ENCODE measurements at places on chromosomes 7 and 10. TPM values are rescaled to one million over a fixed set of nuclear protein-coding genes. Genes with fewer than 3 reads are reported as not detected.

DNA sequence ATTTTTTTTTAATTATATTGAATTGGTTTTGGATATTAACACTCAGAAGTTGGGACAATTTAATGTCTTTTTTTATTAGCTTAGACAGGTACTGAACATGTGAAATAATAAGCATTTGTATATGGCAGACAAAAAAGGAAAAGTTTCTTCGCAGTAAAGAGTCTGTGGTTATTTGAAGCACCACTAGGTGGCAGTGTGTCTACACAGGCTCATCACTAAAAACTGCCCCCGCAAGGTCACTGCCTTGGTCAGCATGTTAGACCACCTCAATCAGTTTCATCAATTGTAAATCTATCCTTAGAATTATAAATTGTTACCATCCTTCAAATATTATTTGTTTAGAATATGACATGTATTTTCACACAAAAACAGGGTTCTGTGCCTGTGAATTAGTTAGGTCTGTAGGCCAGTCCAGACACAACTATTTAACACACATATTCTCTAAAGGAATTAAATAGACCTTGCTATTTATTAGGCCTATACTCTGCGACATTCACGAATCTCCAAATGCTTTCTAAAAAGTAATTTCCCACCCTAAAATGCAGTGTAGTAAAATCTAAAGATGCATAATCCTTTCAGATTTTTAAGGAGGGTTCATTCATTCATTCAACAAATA lies 17.0 kb downstream of the PNLIPRP3 start:
- no peak for DNase-seq

DNA sequence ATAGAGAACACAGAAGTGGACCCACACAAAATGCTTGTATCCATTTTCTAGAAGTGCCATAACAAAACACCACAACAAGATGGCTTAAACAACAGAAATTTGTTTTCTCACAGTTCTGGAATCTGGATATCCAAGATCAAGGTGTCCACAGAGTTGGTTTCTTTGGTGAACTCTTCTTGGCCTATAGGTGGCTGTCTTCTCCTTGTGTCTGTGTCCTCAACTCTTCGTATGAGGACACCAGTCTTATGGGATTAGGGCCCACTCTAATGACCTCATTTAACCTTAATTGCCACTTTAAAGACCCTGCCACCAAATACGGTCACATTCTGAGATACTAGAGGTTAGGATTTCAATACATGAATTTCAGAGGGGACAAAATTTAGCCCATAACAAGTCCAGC lies 30.8 kb upstream of the C10orf71 start:
- no peak for DNase-seq

DNA sequence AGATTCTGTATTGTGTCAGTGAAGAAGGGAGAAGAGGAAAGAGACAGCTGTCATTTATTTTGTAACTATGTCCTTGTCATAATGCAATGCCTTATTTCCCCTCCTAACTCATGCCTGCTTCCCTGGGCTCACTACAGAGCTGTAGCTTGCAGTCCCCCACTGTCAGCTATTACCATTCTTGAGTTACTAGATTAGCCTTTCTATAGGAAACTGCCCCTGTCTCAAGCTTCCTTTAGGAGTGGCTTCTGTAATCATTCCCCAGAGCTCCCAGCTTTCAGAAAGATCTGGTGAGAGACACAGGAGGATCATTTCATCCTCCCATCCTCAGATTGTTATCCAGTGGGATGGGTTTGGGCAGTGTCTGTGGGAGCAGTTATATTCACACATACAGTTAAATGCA lies 32.4 kb upstream of the SMKR1 start:
- no peak for DNase-seq

DNA sequence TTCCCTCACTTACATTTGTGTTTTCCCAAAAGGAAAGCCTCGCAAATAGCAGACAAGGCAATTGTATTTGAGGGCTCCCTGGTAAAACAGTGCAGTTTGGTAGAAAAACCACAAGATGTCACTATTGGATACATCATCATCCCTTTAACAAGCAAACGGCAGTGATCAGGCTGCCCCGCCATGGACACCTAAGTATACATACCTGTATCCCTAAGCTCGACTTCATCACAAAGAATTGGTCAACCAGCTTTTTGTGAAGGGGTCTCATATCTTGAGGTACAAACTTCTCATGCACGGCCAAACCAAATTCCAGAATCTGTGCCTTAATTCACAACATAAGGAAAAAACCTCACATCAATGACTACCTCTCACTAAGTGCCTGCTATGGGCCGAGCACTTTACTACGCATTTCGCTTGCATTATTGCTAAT lies 179.5 kb upstream of the IMMP2L start:
- DNase-seq = peak; percentile 40

DNA sequence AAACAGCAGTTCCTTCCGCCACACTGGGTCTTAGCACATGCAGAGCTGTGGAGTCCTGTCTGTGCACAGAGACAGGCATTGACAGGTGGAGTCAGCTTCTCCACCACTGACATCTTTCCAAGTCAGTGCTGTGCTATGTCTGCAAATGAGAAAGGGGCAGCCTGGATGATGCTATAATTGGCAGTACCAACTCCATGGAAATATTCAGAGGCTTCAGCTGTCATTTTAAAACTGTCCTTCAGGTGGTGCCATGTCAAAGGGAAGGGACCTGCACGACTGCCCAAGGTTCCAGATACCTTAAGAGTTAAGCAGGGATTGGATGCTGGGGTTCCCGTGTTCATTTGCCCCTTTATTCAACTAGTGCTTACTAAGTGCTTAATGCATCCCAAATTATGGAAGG lies 258.0 kb upstream of the PRKCQ start:
- DNase-seq = no peak

DNA sequence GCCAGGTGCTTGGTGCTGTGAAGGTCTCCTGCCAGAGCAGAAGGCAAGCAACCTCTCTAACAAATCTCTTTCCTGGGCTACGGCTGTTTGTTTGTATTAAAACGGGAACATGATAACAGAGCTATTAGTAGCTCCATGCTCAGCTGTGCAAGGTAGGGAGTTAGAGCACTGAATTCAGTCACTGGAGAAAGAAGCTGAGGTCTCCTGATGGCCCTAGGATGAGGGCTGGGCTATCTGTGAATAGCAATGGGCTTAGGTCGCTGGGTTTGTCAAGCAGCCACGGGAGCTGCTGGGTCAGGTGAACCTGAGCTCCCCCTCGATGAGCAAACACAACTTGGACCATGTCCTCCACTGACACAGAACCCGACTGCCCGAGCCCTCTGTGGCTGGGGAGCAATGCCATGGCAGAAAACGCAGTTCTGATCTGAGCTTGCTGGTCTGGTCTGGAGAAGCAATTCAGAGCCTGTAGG lies 24.4 kb downstream of the TACC2 start:
- no peak for DNase-seq

- DNase-seq = no peak
Measured at GRCh38 chr7:76394957-76395356, 14.5 kb downstream of the SSC4D start.

DNA sequence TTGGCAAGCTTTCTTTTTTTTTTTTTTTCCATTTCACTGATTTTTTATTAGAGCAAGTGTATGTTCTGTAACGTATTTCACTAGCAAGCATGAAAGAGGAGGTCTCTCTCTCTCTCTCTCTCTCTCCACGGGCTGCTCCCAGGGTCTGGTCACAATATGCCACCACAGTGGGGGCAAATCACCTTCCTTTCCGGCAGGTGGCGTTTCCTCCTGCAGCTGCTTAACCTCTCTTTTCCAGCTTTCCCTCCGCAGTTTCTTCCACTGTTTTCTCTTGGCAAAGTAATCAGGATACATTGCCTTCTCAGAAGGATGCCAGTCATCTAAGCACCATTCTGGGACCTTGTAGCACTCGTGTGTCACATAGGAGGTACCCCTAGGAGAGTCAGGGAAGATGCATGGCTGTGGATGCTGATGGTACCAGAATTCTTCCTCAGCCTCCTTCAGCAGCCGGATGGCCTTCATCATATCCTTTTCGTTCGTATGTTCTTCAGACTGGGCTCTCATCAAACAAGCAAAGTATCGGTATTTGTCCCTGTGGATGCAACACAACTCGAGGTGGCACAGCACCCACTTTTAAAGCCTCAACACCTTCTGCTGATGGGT lies 197.3 kb upstream of the PODXL start:
- DNase-seq = no peak

DNA sequence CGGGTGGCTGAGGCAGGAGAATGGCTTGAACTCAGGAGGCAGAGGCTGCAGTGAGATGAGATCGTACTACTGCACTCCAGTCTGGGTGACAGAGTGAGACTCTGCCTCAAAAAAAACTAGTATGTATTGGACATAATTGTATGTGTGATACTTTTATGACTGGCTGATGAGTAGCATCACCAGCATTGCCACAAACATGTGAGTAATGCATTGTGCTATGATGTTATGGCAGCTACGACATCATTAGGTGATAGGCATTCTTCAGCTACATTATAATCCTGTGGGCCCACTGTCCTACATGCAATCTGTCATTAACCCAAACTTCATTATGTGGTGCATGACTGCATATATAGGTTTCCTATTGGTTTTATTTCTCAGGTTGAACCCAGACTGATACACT lies 352.4 kb downstream of the GALNT17 start:
- no peak for DNase-seq

DNA sequence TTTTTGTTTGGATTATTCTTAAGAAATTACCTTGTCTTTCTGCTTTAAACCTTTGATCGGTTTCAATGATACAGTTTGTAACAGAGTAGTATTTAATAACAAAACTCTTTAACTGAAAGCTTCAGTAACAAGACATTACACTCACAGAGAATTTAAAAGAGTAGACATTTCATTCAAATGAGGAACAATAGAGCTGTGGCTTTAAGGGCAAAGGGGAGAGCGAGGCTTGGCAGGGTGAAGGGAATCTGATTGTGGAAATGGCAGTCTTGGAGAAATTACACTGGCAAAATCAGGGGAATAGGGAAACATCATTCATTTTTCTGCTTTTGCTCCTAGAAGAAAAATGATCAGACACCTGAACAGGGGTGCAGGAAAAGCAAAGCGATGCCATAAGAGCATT lies 5.1 kb upstream of the HIPK2 start:
- DNase-seq = no peak

DNA sequence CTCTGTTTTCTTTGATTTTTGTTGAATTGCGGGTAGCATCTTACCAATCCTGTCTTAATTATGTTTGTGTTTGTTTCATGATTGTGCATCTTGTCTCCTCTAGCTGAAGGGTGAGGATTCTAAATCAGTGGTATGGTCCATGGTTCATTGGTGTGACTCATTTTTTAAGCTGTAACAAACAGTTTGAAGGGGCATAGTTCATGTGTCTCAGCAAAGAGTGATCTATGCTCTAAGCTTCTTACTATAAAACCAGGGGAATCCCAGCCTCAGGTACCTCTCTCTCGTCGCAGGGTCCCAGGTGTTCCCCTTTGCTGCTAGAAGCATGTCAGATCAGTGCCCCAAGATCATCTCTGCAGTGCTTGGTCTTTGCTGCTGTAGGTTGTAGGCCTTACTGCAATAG lies 100.1 kb downstream of the OTUD1 start:
- no peak for DNase-seq

- DNase-seq = no peak
Measured at GRCh38 chr10:68781613-68782574, 45.4 kb upstream of the STOX1 start.

- no peak for DNase-seq
Measured at GRCh38 chr7:11633310-11633709, 198.7 kb downstream of the THSD7A start.

GRCh38 chr7:153290066-153290465 lies 530.5 kb downstream of the ACTR3B start:
- no peak for DNase-seq

GRCh38 chr10:124168581-124168980 lies 75.2 kb upstream of the CHST15 start:
- DNase-seq = no peak

DNA sequence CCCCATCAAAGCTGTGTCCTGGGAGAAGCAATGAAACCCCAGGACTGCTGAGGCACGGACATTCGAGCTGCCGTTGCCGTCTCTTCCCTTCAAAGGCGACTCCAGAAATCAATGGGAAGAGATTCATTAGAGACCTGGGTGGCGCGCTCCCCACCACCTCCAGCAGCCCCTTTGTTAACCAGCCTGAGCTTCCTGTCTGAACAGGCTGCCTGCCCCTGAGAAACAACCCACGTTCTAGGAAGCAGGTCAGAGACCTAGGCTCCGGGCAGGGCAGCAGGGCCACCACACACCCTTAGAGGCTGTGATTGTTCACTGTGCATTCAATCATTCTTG lies 110.9 kb upstream of the PPIF start:
- DNase-seq = no peak

DNA sequence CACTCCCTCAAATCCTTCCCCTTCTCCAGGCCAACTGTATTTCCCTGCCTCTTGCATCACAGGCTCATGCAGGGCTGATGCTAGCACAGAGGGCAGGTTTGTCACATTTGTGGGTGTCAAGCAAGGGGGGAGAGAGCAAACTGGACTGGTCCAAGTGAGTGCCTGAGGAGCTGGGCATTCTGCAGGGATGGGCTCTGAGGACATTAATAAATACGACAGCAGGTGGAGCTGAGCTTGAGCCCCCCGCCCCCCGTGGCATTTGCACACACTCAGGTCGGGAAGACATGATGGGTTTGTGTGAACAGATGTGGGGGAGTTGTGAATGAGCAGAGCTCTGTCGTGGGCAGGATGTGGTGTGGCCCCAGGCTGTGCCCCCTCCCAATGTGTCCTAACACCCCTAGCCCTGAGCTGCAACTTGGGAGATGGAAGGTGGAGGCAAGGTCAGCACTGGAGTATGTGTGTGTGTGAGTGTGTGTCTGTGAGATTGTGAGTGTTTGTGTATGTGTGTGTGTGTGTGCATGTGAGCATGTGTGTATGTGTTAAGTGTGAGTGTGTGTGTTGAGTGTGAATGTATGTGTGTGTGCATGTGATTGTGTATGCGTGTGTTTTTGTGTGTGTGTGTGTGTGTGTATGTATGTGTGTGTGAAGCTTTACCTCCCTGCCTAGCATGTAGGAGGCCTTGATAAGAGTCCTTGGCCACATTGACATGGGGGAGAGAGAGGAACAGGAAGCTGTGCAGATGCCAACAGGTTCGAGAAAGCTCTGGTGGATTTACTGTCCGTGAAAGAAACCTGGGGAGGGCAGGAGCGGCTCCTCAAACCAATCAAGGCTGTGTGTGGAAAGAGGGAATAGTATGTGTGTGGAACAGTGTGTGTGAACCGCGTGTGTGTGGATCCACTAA lies 9.1 kb downstream of the RASSF4 start:
- DNase-seq = no peak

DNA sequence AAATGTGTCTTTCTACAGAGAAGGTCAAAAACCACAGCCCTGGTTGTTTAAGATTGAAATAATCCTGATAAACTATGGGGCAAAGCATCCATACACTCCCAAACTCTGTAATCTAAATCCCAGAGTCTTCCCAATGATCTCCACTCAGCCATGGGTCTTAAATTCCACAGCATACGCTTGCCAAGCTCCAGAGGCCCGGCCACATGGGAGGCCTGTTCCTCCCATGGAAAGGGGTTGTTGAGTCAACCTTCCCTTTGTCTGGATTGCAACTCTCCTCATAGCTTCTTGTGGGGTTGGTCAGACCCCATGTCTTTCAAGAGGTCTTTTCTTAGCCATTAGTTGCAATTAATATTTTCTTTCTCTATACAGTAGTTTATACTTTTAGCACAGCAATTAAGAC lies 718 bp upstream of the STEAP4 start:
- DNase-seq = no peak

- no peak for DNase-seq
Measured at GRCh38 chr10:37747081-37747480, 110.3 kb downstream of the ZNF248 start.

- DNase-seq = no peak
Measured at GRCh38 chr7:79714081-79714480, 260.6 kb upstream of the MAGI2 start.

- DNase-seq = no peak
Measured at GRCh38 chr10:52071814-52072213, 242.3 kb upstream of the DKK1 start.

Gene ARID5B
- 66.8 TPM for total RNA-seq

Gene CYP3A5
- 2.4 TPM for total RNA-seq

Gene LIPK
- total RNA-seq = not detected

Gene NPSR1
- total RNA-seq = not detected

Gene OR2A5
- not detected for total RNA-seq
